ENCODE measurements at places on chromosomes 5 and 9.

- peak; percentile 58 for DNase-seq
Measured at GRCh38 chr5:181181650-181182565, 23.1 kb downstream of the TRIM7 start.

DNA sequence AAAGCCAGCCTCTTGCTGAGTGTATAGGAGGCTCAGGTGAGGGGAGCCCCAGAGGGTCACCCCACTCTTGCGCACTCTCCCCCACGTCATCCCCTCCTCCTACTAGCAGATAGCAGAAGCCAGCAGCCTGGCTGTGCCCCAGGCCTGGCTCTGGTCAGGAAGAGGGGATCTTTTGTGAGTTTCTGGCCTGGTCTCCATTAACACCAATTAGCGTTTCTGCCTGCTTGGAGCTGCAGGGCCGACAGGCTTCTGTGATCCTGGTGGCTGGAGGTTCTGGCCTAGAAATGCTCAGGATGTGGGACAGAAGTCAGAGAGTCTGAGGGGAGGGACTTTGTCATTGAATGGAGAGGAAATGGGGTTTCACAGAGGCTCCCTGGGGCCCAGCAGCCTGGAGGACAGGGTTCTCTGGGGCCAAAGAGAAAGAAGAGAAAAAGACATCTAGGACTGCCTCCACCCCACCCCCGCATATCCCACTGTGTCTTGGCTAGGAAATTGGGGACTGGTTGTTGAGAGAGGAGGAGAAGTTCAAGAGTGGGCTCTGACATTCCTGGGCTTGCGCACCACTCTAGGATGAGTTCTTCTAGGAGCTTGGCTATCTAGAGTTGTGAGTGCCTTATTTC lies 47.5 kb upstream of the ARAP3 start:
- no peak for DNase-seq

DNA sequence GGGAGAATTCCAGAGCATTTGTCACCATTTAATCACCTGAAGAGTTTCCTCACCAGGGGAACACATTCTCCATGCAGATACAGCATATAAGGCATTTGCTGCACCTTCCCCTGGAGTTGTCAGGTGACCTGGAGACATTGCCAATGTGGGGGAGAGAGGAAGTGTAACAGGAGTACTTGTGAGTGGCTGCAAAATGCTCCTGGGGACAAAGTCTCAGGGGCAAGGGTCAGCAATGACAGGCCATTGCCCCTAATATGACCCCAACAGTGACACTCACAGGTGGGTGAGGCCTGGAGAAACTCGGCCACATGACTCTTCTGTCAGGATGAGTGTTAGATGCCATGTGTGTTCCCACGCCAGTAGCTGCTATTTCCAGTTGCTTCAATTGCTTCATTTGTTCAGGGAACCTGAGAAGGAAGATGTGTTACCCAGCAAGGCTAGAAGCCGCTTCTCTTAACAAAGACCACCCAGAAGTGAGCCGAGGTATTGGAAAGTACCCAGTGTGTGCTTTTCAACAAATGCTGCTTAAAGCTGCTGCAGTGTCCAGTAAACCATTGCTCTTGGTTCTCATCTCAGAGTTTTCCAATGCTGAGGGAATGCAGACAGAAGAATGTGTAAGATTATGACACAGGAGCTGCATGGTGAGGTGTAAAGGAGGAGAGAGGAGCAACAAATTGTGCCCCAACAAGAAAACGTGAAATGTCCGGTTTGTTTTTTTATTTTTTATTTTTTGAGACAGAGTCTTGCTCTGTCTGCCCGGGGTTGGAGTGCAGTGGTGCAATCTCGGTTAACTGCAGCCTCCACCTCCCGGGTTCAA lies 128.2 kb upstream of the SLC44A1 start:
- DNase-seq = no peak

DNA sequence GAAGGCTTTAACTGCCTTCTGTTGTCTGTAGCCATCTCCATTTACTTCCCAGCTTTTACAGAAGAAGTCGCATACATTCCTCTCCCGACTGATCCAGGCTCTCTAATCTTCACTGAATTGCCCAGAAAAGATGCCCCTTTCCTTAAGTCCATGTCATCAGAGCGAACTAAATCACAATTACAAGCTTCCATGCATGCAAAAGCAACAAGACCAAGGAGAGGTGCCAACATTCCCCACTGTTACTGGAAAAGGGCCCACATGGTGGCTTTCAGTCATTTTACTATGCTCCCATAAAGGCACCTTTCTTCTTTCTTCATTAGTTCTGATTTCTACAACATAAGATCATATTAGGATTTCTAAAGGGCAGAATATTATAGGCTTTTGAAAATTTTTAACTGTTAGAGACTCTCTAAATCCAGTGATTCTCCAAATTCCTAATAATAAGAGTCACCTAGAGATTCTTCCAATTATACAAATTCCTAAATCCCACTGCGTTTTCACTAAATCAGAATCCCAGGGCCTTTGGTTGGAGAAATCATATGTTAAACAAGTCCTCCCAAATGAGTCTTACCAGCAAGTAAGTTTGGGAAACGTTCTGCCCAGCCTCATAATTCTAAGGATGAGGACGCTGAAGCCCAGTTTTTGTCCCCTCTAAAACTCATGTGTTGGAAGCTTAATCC lies 17.0 kb upstream of the ZFR start:
- DNase-seq = no peak

- no peak for DNase-seq
Measured at GRCh38 chr9:112572416-112572815, 85.8 kb downstream of the KIAA1958 start.

DNA sequence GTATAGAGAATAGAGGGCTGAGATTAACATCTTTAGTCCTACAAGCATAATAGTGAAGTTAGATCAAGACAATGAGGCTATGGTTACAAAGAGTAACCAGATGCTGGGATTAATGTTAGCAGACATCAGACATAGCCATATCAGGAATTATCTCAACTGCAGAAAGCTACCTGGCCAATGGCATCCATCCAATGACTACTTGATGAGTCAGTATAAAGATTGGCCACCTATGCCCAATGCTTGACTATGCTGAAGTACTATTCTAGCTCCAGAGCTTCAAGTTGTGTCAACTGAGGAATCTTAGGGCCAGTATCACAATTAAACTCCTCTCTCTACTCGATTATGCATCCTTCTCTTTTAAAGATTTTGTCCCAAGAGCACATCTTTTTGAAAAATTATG lies 541.4 kb downstream of the PRELID2 start:
- no peak for DNase-seq

- DNase-seq = no peak
Measured at GRCh38 chr5:141856037-141856790, 22.0 kb downstream of the PCDH1 start.

- no peak for DNase-seq
Measured at GRCh38 chr9:76372336-76372735, 21.9 kb downstream of the RFK start.

DNA sequence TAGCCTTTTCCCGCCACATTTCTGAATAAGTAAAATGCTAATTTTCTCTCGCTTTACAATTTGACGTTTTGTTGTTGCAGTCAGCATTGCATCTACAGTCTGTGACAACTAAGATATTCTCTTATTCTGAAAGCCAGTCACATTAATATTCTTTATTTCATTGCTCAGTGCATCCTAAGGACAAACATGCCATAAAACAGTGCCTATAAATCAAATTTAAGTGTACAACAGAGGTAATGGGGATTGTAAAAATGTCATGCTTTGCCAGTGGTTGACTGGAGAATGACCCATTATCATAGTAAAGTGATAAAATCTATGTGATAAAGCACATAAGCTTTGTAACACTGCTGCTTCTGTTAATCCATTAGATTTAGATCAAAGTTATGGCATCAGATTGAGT lies 1850.0 kb upstream of the ACO1 start:
- no peak for DNase-seq

DNA sequence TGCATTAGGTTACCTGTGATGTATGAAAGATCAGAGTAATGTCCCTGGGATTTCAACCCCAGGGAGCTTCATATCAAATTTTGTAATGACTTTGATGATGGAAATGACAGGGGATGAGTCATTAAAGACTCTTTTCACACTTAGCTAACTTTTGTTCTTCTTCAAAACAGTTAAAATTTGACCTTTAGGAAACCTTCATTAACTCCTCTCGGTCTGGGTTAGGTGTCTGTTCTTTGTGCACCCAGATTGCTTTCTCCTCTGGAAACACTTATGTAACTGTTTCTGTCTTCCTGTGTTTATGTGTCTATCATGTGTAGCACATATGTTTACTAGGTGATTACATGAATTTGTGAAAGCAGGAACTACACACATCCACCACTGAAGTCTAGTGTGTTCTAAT lies 1.6 kb downstream of the SRFBP1 start:
- DNase-seq = no peak

- no peak for DNase-seq
Measured at GRCh38 chr9:71202931-71203330, 81.5 kb upstream of the TRPM3 start.
